T-helper 17 cell (primary cell): ENCODE measurements at places on chromosomes 11 and 22. TPM values are rescaled to one million over a fixed set of nuclear protein-coding genes. Genes with fewer than 3 reads are reported as not detected.

GRCh38 chr22:24474221-24474620 is 20.9 kb upstream of the UPB1 start:
- no peak overlapping the region for H3K4me3 ChIP-seq
- H3K36me3 ChIP-seq, result peaks cover 7% of the 10 kb centered on the region
- no peak overlapping the region for H3K27ac ChIP-seq
- peaks cover 4% of the 10 kb centered on the region for H3K27me3 ChIP-seq
- DNase-seq, result no peak
- peaks cover 5% of the 10 kb centered on the region for H3K4me1 ChIP-seq

DBX1 gene
- not detected for total RNA-seq

STX3 gene
- 6.6 TPM for total RNA-seq

DNA sequence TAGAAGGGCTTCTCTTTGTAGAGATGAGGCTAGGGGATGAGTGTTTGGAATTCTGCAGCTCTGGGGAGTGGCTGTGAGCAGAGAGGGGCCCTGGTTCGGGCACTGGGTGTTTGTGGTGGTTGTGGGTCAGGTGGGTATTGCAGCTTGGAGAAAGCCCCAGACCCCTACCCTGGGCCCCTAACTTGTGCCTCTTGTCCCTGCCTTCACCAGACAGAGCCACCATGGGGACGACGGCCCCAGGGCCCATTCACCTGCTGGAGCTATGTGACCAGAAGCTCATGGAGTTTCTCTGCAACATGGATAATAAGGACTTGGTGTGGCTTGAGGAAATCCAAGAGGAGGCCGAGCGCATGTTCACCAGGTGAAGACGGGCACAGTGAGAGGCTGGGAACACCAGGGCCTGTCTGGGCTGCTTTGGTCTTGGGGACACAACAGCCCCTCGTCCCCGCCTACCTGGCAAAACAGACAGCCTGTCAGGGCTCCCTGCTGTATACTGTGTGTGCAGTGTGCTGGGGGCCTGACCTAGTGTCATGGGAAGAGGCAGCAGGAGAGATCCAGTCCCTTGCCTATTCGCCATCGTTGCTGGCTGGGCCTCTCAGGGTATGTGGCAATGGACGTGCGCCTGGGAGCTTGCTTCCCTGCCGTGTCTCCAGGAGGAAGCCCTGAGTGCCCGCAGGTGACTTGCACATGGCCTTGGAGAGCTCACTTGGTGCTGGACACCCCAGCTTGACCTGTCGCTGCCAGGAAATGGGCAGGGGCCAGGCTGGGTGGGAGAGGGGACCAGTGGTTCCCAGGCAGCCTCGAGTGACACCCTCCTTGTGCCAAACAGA is 4.3 kb downstream of the INCENP start:
- no peak overlapping the region for H3K27ac ChIP-seq
- no peak overlapping the region for H3K4me3 ChIP-seq
- no peak for DNase-seq
- peaks cover 8% of the 10 kb centered on the region for H3K36me3 ChIP-seq
- H3K4me1 ChIP-seq, result peaks cover 31% of the 10 kb centered on the region

DNA sequence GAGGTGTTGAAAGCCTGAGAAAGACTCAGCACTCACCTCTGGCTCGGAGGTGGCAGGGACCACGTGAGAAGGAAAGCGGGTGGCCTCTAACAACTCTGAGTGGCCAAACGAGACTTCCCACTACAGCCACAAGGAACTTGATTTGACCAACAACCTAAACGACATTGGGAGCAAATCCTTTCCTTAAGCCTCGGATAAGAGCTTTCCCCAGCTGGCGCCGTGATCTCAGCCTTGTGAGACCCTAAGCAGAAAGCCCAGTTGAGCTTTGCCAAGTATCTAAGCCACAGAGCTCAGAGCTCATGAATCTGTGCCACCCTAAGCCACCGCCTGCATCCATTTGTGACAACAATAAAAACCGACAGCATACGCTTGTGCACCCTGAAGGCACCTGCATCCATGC is 636.0 kb downstream of the TBC1D22A start:
- no peaks in the 10 kb centered on the region for H3K36me3 ChIP-seq
- H3K4me1 ChIP-seq, result peaks cover 4% of the 10 kb centered on the region
- no peak for DNase-seq
- no peak overlapping the region for H3K4me3 ChIP-seq

GRCh38 chr22:36641902-36642640 is 61.5 kb downstream of the CACNG2 start:
- H3K27me3 ChIP-seq, result peaks cover 55% of the 10 kb centered on the region
- H3K36me3 ChIP-seq, result peaks cover 2% of the 10 kb centered on the region
- no peaks in the 10 kb centered on the region for H3K4me1 ChIP-seq
- H3K27ac ChIP-seq, result no peak overlapping the region

DNA sequence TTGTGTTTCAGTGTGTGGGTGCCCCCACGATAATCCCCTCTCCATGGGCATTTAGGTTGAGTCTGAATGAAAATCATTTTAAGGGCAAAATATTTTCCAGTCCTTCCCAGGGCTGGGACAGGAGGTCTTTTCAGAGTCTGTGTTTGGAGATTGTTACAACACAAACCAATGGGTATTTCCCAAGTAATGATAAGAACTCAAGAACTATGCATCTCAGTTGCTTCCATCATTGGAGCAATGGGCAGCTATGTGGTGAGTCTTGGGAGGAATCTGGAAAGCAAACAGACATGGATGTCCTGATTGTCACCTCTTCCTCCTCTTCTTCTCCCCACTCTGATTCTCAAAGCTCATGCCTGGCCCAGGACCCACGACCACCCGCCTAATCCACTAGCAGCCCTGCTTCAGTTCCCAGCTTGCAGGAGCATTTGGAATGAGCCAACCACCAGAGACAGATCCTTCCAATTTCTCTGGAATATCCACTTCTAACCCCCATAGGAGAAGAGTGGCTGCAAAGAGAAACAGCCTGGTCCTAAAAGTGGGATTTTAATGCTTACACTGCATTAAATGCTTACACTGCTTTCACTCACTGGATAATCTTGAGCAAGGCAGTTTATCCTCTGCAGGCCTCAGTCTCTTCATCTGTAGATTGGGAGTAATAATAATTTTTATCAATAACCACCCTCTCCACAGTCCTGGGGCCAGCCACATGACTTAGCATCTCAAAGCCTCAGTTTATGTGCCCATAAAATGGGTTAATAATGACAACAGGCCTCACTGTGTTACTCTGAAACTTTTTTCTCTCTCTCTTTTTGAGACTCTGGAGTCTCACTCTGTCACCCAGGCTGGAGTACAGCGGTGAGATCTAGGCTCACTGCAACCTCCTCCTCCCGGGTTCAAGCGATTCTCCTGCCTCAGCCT is 404.3 kb downstream of the MN1 start:
- H3K27me3 ChIP-seq, result peaks cover 4% of the 10 kb centered on the region
- H3K36me3 ChIP-seq, result no peaks in the 10 kb centered on the region
- DNase-seq, result no peak
- no peak overlapping the region for H3K4me3 ChIP-seq

GRCh38 chr22:47417699-47418098 is 655.2 kb downstream of the TBC1D22A start:
- H3K27me3 ChIP-seq, result peaks cover 13% of the 10 kb centered on the region
- H3K4me1 ChIP-seq, result no peaks in the 10 kb centered on the region
- no peak overlapping the region for H3K27ac ChIP-seq
- H3K4me3 ChIP-seq, result no peak overlapping the region
- H3K36me3 ChIP-seq, result peaks cover 2% of the 10 kb centered on the region

NNMT gene
- total RNA-seq, result not detected

DNA sequence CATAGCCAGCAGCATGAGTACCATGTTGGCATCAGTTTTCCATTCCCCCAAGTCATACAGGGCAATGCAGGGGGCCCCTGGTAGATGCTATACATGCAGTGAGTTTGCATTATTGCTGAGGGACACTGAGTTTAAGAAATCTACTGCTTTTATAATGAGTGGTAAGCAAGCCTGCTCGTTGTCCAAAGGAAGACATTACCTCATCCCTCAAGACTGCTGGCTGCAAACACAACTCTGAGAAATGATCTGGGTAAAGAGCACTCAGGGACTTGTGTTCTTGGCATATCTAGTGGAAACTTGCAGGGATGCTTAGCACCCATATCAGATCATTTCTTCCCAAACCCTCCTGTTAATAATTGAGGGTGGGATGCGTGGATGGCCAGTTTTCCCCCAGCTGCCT is 77.9 kb downstream of the CWC15 start:
- no peaks in the 10 kb centered on the region for H3K4me1 ChIP-seq
- DNase-seq, result no peak
- H3K4me3 ChIP-seq, result no peak overlapping the region
- peaks cover 5% of the 10 kb centered on the region for H3K27me3 ChIP-seq
- no peaks in the 10 kb centered on the region for H3K36me3 ChIP-seq
- no peak overlapping the region for H3K27ac ChIP-seq

PDGFD gene
- total RNA-seq, result 0.10 TPM

GAS2 gene
- total RNA-seq, result 2.2 TPM

SCN2B gene
- total RNA-seq, result not detected

RASL10A gene
- 0.92 TPM for total RNA-seq

GRCh38 chr22:48675141-48675829 is 1152.4 kb downstream of the BRD1 start:
- H3K36me3 ChIP-seq, result no peaks in the 10 kb centered on the region
- H3K4me3 ChIP-seq, result no peak overlapping the region
- no peak overlapping the region for H3K27ac ChIP-seq
- no peaks in the 10 kb centered on the region for H3K4me1 ChIP-seq
- no peak for DNase-seq

DNA sequence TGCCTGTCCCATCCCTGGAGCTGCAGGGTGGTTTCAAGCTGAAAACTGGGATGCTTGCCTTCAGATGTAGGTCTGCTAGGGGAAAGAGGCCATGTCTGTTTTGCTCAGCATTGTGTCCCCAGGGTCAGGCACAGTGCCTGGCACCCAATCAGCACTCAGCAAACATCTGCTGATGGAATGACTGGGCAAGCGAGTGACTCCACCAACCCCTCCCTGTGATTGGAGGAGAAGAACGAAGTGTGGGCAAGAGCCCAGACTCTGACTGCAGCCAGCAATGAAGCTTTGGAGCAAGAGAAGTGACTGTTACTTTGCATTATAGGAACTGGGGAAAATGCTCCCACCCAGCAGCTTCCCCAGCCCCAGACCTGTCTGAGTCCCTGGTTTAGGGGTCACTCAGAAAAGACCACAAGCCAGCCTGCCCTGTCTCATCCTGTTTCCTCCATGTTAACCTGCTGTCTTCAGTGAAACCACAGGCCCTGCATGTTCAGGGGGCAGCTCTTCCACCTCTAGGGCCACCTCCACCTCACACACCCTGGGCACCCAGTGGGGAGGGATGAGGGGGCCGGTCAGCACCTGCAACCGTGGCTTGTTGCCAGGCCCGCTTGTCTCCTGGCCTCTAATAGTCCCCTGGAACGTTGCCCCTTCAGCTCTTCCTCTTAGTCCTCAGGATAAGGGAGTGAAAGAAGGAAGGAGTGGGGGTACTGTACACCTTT is 147.4 kb downstream of the TRIM29 start:
- H3K27me3 ChIP-seq, result peaks cover 72% of the 10 kb centered on the region
- H3K4me1 ChIP-seq, result no peaks in the 10 kb centered on the region
- no peaks in the 10 kb centered on the region for H3K36me3 ChIP-seq
- no peak overlapping the region for H3K27ac ChIP-seq
- DNase-seq, result no peak

DNA sequence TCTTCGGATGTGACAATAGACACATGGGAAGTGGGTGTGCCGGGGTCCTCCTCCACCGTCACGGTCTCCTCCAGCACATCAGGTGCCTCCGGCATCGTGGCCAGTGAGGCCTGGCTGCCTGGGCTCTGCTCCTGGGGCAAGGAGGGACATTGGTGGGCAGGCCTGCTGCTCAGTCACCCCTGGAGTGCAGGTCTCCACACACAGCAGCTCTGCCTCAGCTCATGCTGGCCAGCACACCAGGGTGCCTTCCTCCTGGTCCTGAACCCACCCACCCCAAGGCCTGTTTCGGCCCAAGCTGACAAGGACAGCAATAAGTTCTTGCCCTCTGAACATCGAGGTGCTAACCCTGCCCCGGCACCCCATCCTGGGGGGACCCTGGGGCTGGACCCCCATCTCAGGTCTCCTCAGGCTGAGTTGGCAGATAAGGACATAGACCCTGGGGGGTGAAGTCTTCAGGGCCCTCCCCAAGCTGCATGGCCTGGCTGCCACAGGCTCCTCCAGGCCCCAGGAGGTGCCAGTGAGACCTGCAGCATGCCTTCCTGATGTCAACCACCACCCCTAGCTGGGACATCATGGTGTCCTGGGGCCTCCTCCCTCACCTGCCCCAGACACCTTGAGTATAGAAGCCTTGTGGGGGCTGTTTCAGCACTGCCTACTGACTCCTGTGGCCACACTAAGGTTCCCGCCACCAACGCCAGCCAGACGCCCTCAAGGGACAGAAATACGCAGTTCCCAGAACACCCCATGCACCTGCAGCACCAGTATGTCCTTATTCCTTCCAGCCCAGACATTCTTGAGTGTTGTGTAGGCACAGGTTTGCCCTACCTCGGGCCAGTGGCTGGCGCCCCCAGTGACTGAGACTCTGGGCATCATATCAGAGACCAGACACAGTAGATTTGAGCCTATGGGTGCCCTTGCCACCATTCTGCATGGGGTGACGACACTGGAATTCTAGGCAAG is 34.4 kb downstream of the ARVCF start:
- H3K4me3 ChIP-seq, result no peak overlapping the region
- DNase-seq, result no peak
- no peaks in the 10 kb centered on the region for H3K36me3 ChIP-seq
- H3K4me1 ChIP-seq, result no peaks in the 10 kb centered on the region

GRCh38 chr22:26887456-26887855 is 230.1 kb downstream of the MIAT start:
- peaks cover 18% of the 10 kb centered on the region for H3K27me3 ChIP-seq
- H3K27ac ChIP-seq, result no peak overlapping the region
- H3K4me1 ChIP-seq, result no peaks in the 10 kb centered on the region
- no peak overlapping the region for H3K4me3 ChIP-seq
- peaks cover 7% of the 10 kb centered on the region for H3K36me3 ChIP-seq

- no peak overlapping the region for H3K27ac ChIP-seq
- H3K4me1 ChIP-seq, result peaks cover 11% of the 10 kb centered on the region
- H3K36me3 ChIP-seq, result peaks cover 5% of the 10 kb centered on the region
- H3K27me3 ChIP-seq, result peaks cover 51% of the 10 kb centered on the region
- H3K4me3 ChIP-seq, result no peak overlapping the region
Measured at GRCh38 chr11:124895471-124895971, 2.1 kb downstream of the ROBO4 start.

DNA sequence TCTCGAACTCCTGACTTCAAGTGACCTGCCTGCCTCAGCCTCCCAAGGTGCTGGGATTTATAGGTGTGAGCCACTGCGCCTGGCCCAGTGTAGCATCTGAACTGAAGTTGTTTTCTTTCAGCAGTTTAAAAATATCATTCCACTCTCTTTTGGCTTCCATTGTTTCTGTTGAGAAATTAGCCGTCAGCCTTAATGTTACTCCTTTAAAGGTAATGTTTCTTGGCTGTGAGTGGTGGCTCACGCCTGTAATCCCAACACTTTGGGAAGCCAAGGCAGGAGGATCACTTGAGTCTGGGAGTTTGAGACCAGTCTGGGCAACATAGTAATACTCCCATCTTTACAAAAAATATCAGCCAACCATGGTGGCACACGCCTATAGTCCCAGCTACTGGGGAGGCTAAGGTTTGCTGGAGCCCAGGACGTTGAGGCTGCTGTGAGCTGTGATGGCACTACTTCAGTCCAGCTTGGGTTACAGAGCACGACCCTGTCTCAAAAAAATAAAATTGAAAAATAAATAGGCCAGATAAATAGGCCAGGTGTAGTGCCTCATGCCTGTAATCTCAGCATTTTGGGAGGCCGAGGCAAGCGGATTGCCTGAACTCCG is 25.9 kb downstream of the MCAM start:
- H3K36me3 ChIP-seq, result peaks cover 6% of the 10 kb centered on the region
- no peak overlapping the region for H3K27ac ChIP-seq
- H3K4me1 ChIP-seq, result peaks cover 3% of the 10 kb centered on the region
- no peak for DNase-seq
- no peaks in the 10 kb centered on the region for H3K27me3 ChIP-seq

FIBIN gene
- not detected for total RNA-seq

POU2F3 gene
- not detected for total RNA-seq

CST6 gene
- not detected for total RNA-seq
